HuH-7.5 (cell line): ENCODE measurements at places on chromosomes 5 and 9.

DNA sequence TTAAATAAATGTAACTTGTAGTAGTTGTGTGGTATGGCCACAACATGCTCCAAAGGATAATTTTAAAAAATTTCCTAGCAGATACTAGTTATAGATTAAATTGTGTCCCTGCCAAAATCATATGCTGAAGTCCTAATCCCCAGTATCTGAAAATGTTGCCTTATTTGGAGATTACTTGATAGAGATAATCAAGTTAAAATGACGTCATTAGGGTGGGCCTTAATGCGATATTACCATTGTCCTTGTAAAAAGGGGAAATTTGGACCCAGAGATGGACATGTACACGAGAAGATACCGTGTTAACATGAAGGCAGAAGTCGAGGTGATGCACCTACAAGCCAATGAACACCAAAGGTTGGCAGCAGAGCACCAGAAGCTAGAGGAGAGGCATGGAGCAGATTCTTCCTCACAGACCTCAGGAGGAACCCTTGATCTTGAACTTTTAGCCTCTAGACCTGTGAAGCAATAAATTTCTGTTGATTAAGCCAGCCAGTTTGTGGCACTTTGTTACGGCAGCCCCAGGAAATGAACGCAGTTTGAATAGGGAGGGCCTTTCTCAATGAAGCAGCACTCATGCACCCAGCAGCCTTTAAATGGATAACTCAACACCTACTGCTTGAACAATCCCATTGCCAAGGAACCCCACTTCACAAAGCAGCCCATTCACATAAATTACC lies 148.9 kb downstream of the ARHGAP26 start:
- DNase-seq, result no peak

DNA sequence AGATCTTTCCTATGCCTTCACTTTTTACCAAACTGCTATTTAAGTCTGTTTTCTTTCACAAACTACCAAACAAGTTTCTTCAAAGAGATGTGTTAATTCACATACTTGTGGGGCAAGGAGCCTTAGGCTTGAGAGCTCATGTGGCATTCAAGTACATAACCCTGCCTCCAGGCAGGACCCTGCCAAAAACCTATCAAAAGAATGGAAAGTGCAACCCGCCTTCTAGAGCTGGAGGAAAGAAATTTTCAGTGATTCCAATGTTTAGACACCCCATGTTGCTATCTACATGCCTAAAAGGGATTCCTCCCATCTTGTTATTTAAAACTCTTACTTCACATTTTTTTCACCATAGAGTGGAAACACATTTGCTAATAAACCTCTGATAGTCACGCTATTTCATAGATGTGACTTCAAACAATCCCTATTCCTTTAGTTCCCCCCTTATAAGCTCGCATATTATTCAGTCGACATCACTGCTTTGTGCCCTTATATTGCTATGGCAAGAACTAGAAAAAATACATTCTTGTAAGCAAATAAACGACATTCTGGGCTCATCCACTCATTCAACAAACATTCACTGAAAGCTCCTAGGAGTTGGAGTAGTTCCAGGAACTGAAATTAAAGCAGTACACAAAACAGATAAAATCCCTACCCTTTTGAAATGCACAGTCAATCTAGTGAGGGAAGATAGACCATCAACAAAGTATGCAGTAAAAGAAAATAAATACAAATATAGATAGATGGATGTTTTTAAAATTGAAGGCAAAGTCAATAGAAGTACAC lies 518.1 kb downstream of the ELAVL2 start:
- DNase-seq, result no peak

DNA sequence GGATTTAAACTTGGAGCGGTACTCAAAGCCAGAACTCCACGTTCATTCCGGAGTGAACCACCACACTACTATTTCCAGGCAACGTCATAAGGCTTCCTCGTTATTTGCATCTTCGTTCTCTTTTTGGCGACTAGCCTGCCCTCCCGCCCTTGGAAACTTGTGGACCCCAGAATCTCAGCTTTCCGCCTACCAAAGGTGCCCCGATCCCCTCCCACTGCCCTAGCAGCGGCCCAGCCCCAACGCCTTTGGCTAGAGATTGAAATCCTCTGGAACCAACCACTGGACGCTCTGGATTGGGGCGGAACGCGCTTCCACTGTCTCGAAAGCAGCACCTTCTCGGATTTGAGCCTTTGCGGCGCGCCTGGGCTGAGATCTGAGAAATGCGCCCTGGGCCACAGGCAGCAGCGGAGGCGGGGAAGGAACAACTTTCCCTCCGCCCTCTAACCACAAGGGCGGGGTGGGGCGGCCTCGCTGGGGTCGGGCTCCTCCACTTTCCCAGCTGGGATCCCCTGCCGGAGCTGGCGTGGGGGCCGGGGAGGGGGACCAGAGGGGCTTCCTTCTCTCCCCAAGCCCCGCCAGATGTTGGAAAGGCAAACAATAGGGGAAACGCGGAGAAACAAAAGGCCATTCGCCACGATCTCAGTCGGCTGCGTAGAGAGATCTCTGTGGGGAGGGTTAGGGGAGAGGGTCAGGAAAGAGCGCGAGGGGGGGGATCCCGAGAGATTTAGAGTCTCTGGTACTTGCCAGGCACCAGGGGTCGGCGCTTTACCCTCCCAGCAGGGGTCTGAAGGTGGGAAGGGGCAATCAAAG lies 1.3 kb downstream of the MOB3B start:
- no peak for DNase-seq

DNA sequence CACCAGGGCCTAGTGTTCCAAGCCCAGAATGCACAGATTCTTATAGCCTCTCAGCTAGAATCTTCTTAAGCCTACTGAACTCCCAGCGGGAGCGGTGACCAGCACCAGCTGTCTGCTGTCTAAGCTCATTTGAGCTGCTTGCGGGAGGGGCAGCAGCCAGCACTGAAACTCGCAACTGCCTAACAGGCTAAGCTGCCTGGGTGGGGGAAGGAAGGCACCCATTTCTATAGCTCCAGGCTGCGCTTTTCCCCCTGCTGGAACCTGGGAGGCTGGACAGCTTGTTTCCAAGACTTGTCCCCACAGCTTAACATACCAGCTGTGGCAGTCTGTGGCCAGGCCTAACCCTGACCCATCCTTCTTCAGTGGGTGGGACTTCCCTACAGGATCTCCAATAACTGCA lies 512.9 kb downstream of the EFNA5 start:
- no peak for DNase-seq

GRCh38 chr9:115672477-115673316 lies 480.9 kb upstream of the PAPPA start:
- no peak for DNase-seq

GRCh38 chr9:86201474-86202337 lies 57.8 kb downstream of the C9orf153 start:
- no peak for DNase-seq

DNA sequence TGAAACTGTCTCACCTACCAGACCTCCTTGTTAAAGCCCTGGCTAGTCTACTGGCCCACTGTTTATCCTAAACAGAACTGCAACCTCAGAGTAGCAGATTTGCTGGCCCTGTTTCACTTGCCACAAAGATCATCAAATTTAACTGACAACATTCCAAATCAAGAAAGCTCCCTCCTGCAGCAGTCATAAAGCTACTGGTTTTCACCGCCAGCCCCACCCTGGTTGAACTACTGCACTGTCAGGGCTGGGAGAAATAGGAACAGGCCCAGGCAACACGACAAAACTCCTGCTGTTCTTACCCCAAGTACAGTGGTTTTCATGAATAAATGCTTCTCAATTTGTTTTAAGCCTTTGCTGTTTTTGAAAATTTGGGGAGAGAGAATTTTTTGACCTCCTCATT lies 63.0 kb downstream of the NR6A1 start:
- no peak for DNase-seq

DNA sequence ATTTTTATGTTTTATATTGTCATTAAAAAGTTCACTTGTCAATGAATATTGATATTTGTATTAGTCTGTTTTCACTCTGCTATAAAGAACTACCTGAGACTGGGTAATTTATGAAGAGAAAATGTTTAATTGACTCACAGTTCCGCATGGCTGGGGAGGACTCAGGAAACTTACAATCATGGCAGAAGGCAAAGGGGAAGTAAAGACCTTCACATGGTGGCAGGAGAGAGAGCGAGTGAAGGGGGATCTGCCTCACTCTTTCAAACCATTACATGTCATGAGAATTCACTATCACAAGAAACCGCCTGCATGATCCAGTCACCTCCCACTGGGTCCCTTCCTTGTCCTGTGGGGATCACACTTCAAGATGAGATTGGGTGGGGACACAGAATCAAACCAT lies 27.4 kb downstream of the SRD5A1 start:
- DNase-seq, result no peak

GRCh38 chr5:150672237-150672883 lies 11.3 kb downstream of the MYOZ3 start:
- DNase-seq, result no peak

DNA sequence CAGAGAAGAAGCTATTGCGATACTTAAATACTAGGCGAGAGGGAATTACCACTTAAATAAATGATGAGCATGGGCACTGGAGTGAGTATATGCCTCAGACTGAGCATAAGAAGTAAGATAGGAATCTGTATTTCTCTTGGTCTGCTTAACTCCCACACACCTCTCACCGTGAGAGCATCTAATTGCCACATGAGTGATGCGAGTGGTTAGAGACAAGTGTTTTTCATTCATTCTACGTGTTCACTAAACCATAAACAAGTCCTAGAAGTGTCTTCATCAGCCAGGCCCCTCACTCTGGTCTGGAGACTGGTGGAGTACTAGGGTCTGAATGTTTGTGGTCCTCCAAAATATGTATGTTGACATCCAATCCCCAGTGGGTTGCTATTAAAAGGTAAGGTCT lies 150.2 kb upstream of the SLC12A2 start:
- no peak for DNase-seq

DNA sequence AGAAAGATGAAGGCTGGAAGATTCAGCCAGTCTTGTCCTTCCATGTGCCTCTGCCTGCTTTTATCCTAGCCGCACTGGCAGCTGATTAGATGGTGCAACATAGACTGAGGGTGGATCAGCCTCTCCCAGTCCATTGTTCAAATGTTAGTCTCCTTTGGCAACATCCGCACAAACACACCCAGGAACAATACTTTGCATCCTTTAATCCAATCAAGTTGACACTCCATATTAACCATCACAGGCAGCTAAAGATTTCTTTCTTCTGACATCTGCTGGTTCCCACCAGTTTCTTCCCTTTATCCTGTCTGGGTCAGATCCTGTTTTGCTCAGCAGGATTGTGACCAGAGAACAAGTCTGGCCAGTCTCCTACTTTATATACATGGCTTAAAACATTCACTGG lies 276.5 kb upstream of the TYRP1 start:
- DNase-seq, result no peak

GRCh38 chr9:37769995-37770394 lies 14.9 kb downstream of the EXOSC3 start:
- DNase-seq, result no peak

DNA sequence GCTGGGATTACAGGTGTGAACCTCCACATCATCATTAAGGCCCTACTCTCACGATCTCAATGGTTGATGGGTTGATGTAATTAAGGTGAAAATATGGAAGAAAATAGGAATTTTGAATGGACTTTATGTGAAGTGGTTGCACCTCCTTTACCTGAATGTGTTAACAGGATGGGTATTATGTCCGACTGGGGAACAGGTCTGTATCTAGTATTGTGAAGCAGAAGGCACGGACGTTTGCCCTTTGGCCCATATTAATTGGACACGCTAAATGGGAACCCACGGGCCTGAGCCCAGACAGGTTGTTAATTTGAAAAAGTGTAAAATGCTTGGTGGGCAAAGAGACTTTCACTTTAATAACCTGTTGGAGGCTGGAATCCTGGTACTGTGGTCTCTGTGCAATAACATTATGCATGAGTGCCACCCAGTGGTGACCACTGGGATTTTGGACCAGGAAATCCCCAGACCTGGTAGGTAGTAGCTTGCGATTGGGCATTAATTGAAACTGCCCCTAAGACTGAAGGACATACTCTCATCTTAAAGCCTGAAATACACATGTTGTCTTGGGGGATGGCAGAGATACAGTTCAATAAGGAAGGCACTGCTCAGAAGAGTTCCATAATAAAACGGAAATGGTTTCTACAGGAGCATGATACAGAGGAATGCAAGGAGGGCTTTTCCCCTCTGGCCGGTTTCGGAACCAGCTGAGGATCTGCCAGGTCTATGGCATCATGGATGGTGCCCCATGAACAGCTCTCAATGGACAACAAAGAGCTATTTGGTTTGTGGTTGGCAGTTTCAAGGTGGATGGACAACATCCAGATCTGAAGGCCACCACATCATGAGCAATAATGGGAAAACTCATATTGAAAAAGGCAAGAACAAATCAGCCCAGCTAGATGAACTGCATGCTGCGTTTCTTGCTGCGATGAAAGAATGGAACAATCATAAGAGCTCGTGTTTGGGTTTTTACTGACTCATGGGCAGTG lies 26.2 kb upstream of the BICD2 start:
- peak; percentile 59 for DNase-seq

DNA sequence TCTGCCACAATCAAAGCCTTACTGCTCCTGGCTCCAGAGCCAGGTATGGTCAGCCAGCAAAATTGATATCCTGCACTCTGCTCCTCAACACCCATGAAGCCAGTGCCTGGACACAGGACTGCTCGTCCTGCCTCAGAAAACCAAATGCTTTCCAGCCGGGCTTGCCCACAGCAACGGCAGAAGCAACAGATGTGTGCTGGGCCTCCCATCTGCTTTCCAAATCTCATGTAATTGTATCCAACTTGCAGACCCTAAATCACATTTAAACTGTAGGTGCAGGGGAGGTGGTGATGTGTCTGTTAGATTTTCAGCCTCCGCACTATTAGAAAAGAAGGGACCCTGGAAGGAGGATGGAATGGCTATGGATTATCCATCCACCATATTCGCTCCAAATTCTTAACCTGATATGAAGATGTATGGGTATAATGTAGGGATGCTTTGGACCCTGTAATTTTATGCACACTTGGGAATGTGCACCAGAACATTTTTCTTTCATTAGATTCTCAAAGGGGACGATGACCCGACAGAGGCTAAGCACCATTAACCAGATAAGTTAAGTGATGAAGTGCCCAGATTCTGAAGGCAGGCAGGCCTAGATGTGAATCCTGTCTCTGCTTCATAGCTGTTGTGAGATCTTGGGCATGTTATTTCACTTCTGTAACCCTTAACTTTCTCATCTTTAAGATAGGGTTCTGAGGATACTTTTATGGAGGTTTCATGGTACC lies 58.2 kb downstream of the EXOSC2 start:
- no peak for DNase-seq

DNA sequence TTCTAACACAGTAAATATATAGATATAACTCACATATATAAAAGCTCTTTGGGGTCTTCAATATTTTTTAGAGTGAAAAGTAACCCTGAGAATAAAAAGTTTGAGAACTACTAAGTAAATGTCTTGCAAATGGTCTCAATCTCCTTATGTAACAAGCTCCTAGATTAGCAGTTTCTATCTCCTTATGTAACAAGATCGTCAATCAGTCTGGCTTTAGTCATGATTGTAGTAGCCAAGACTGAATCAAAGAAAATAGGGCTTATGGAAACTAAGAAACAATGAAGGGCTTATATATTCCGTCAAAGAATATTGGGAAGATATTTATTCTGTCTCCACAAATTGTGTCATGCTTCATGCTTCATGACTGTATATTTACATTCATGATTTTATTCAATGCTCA lies 22.4 kb upstream of the FREM1 start:
- DNase-seq, result no peak
